HT-29 (cell line): ENCODE measurements at places on chromosomes 2 and 18. TPM values are rescaled to one million over a fixed set of nuclear protein-coding genes. Genes with fewer than 3 reads are reported as not detected.

The DYNAP gene
- not detected in 2 replicates for total RNA-seq

DNA sequence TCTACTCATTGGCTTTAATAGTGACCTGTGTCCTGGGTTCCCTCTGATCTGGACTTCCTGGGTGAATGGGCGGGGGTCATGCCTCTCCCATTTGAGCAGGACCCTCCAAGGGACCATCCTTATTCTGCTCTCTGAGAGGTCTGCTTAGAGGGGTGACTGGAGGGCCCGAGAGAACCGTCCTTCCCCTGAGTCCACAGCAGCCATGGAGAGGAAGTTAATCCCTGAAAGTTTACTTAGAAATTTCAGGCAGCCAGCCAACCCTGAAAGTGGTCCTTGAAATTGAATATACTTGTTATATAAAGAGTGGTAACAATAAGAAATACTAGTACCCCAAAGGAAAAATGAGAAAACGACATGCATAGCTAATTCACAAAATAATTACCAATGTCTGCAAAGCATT, 226.1 kb downstream of the DYSF start:
- no peak for DNase-seq

The HRH4 gene
- total RNA-seq, result not detected in 2 replicates

GRCh38 chr18:51346404-51346803, 148.9 kb upstream of the MEX3C start:
- DNase-seq, result no peak

GRCh38 chr2:33577668-33578067, 21.4 kb downstream of the FAM98A start:
- DNase-seq, result no peak
